Sigmoid colon (tissue), 7 donors: ENCODE measurements at places on chromosomes 13 and 19. TPM values are rescaled to one million over a fixed set of nuclear protein-coding genes. Genes with fewer than 3 reads are reported as not detected.

DNA sequence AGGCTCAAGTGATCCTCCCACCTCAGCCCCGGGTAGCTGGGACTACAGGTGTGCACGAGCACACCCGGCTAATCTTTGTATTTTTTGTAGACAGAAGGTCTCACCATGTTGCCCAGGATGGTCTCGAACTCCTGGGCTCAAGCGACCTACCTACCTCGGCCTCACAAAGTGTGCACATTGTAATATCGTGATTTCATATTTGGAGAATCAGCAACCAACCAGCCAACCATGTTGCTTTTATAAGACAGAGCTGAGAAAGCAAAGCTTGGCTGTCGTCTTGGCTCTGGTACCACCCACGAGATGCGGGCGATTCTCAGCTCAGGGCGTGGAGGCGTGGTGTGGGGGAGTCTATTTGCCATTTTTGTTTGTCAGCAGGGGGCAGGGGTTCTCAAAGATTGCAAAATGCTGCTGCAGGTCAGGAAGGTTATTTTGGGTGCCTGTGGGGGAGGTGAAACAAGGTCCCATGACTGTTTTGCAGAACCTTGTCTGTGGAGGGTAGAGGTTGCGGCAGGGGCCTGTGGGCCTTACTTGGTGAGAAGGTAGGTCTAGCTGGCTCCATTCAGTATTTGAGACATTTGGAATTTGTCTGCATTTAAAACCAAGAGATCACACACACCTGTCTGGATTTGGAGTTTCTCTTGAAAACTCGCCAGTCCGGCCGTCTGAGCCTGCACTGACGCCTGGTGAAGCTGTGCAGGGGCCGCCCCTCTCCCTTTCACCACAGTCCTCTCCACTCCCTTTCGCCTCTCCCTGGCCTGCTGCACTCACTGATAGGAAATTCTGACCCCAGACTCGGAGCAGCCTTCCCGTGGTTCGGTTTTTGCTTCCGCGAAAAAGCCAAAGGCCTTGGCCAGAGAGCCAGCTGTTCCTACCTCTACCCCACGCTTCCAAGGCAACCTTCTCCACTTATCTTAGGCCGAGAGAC is 15.4 kb downstream of the TNFAIP8L1 start:
- no peaks in the 10 kb centered on the region for H3K27me3 ChIP-seq
- no peak for DNase-seq
- peaks cover 38% of the 10 kb centered on the region for H3K36me3 ChIP-seq
- peaks cover 9% of the 10 kb centered on the region for H3K4me1 ChIP-seq

DNA sequence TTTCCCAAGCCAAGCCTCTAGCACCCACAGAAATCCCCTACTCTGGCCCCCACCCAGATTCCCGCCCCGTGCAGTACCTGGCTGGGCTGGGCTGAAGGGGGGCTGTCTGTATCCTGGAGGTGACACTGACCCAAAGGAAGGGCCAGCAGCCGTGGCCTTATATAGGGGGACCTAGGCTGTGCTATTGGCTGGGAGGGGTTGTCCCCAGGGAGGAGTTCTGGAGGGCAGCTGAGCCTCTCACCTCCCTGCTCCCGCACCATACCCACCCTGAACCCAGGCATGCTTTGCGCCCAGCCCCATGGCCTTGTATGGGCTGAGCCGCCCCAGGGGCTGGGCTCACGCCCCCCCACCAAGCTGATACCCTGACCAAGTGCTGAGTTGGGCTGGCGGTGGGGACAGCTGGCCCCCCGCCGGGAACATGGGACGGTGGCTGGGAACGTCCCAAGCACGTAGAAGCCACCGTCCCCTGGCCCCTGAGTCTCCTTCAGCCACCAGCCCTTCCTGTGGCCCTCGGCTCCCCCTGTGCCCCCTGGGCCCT is at the start of gene CKM:
CKM (minus strand) TSS at position 132 of the 538 bp plus-strand sequence. CDS start 3,162 bp downstream, outside the sequence.
- peak within 1 kb of the TSS; percentile 18 for H3K4me3 ChIP-seq
- H3K27me3 ChIP-seq, result peaks cover 11% of the 10 kb centered on the region
- H3K27ac ChIP-seq, result peak within 1 kb of the TSS; percentile 71
- H3K4me1 ChIP-seq, result no peaks in the 10 kb centered on the region
- H3K36me3 ChIP-seq, result no peaks in the 10 kb centered on the region
- DNase-seq, result no peak

DNA sequence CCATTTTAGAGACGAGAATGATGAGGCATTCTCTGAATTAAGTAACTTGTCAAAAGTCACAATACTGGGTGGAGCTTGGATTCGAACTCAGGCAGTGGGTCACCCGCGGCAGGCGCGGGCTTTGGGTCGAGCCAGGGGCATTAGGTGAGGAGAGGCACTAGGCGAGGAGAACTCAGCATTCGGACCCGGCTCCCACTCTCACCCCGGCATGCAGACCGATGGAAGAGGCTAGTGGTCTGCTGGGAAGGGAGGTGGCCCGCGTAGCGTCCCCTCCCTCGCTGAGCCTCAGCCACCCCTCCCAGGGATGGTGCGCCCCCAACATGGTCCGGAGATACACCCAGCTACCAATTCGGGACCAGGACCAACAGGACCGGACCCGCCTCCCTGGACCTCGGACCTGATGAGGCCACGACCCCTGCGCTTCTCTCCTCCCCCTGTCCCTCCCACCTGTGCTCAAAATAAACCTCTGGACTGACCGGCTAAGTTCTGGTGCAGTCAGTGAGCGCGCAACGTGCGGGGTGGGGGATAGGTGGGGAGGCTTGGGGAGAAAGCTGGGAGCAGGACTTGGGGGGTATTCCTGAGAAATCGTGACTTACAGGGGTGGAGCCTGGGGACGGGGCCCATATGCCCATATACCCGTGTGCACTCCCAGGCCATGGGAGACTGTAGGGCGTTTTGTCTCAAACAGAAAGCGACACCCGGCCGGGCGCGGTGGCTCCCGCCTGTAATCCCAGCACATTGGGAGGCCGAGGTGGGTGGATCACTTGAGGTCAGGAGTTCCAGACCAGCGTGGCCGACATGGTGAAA is 1.3 kb upstream of the SNAPC2 start:
- no peak overlapping the region for H3K4me3 ChIP-seq
- DNase-seq, result no peak
- H3K36me3 ChIP-seq, result peaks cover 16% of the 10 kb centered on the region
- H3K4me1 ChIP-seq, result no peaks in the 10 kb centered on the region
- H3K27ac ChIP-seq, result no peak overlapping the region

GRCh38 chr19:42440357-42441048 is 2.2 kb downstream of the CXCL17 start:
- H3K27me3 ChIP-seq, result no peaks in the 10 kb centered on the region
- DNase-seq, result peak; percentile 80
- no peak overlapping the region for H3K4me3 ChIP-seq
- no peaks in the 10 kb centered on the region for H3K36me3 ChIP-seq

DNA sequence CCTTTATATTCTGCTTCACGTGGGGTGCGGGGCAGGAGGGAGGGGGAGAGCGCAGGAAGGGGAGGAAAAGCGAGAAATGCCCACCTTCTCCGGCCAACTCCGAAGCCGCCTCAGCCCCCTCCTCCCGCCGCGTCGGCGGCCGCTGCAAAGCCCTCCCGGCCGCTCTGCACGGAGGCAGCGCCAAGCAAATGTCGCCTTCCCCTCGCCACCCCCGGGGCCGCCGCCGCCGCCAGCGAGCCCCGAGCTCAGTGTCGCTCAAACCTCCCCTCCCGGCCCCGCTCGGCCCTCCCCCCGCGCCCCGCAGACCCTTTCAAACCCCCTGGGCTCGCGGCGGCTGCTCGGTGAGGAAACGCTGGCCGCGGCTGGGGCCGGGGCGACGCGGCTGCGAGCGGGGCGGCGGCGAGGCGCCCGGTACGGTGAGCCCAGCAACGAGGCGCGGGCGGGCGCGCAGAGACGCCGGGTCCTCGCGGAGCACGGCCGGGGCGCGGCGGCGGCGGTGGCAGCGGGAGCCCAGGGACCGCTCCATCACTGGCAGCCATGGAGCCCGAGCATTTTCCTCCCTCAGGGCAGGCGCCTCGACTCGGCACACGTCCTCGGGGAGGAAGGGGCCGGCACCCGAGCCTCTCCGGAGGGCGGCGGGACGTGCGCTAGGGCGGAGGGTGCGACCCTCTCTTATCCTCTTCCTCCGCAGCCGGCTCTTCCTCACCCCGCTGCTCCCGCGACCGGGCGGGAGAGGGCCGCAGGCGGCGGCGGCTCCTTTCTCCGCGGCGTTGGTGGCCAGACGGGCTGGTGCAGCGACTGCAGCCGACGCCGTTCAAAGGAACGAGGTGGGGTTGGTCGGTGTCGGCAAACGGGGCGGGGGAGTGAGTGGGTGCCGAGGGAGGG is 463 bp upstream of the TSC22D1 start:
- H3K27me3 ChIP-seq, result no peaks in the 10 kb centered on the region
- peak; percentile 66 for DNase-seq
- peak overlapping the region; percentile 88 for H3K4me3 ChIP-seq
- H3K36me3 ChIP-seq, result no peaks in the 10 kb centered on the region

DNA sequence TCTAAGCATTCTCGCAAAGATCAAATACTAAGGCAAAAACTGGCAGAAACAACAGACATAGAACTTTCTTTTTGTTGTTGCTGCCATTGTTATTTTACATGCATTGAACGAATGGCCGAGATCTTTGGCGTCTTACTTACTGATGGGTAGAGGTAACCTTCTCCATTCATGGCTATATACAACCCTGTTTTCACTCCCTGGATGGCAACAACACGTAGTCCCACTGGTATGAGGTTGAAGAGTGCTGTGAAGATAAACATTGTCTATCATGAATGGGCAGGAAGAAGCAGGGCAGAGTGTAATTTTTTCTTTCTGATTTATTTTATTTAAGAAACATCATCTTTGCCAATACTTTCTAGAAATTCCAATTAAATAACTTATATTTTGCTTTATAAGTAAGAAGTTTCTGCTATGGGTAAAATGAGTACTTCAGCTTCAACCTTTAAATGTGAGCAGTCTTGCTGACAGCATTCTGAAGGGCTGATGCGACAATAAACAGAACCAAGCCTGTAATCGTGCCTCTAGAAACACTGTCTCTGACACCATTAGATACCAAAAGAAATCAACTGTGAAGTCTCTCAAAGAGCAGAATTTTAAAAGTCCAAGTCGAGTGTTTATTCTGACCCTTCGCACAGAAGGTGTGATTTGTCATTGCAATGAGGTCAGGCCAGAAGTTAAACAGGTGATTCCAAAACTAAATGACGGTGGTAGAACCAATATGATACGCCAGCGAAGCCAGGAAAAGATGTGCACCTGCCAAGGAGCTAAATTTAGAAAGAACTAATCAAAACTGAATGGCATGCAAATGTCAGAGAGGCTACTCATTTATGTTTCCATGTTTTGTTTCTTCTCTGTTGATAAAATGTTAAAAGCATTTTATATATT is 416.4 kb downstream of the ITGBL1 start:
- no peaks in the 10 kb centered on the region for H3K36me3 ChIP-seq
- H3K4me3 ChIP-seq, result no peak overlapping the region
- no peaks in the 10 kb centered on the region for H3K27me3 ChIP-seq

DNA sequence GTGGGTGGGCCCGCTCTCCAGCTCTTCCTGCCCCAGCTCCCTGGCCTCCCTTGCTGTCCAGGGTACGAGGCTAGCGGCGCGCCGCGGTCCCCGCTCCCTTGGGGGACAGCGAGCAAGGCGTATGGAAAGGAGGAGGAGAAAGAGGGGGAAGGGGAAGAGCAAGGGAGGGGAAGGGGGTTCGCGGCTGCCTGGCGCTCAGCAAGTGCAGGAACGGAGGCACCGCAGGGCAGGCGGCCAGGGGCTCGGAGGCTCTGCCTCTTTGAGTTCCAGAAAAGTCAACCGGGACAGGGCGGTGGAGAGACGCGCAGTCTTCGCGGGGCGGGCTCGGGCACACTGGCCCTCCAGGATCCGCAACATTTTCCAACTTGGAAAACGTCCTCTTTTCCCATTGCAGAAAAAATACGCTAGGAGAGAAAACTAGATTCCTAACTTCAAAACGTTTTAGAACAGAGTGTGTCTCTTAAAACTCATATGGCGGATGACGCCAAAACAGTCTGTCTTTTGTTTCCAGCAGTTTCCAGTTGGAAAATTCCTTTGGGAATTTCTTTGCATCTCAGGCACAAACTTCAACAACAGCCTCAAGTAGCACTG is 23.1 kb upstream of the TNFRSF19 start:
- peak overlapping the region; percentile 64 for H3K27ac ChIP-seq
- peaks cover 15% of the 10 kb centered on the region for H3K4me1 ChIP-seq
- DNase-seq, result peak; percentile 75
- H3K36me3 ChIP-seq, result no peaks in the 10 kb centered on the region

DNA sequence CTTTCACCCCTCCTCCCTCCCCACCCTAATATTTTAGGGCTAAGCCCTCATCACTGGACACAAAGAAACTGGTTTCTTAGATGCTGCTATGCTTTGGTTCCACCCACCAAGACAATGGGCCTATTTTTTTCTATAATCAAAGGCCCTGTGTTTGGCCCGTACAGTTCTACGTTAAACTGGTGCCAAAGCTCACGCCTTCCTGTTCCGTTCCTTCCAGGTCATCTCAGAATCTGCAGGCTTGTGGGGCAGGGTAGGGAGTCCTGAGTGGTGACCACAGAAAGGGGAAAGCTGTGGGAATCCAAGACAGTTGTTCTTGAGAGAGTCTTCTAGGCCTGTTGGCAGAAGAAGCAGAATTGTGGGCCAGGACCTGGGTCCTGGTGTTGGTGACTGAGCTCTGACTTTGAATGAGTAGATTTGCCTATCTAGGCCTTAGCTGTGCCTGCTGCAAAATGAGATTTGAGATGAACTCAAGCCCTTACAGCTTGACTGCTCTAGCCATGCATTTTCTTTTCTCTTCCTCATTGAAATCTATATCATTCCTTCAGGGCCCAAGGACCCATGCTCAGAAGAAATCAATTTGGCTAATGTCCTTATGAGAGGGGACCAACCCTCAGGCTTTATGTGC is 19.1 kb upstream of the CXCL17 start:
- no peaks in the 10 kb centered on the region for H3K36me3 ChIP-seq
- H3K27me3 ChIP-seq, result no peaks in the 10 kb centered on the region
- no peak for DNase-seq
- no peak overlapping the region for H3K4me3 ChIP-seq

GRCh38 chr13:50686551-50686950 is 156.9 kb downstream of the DLEU7 start:
- H3K4me1 ChIP-seq, result no peaks in the 10 kb centered on the region
- no peak overlapping the region for H3K27ac ChIP-seq
- no peaks in the 10 kb centered on the region for H3K27me3 ChIP-seq
- no peaks in the 10 kb centered on the region for H3K36me3 ChIP-seq
- no peak for DNase-seq
- no peak overlapping the region for H3K4me3 ChIP-seq

- no peaks in the 10 kb centered on the region for H3K4me1 ChIP-seq
- H3K36me3 ChIP-seq, result no peaks in the 10 kb centered on the region
These were observed 496.7 kb downstream of the EFNB2 start for GRCh38 chr13:106038752-106039151.

- H3K4me3 ChIP-seq, result no peak overlapping the region
- no peaks in the 10 kb centered on the region for H3K36me3 ChIP-seq
- no peaks in the 10 kb centered on the region for H3K4me1 ChIP-seq
- no peak overlapping the region for H3K27ac ChIP-seq
These were observed 671.0 kb upstream of the SLITRK1 start for GRCh38 chr13:84553227-84553626.

LGALS14 gene
- not detected for total RNA-seq

NKPD1 gene
- 0.83 TPM for total RNA-seq

ZNF497 gene
- 0.28 TPM for total RNA-seq

KIR2DL4 gene
- not detected for total RNA-seq

SSC5D gene
- 9.9 TPM for total RNA-seq

CPT1C gene
- total RNA-seq, result 3.9 TPM
